Stimulated activated CD8-positive, alpha-beta memory T cell treated with anti-CD3 and anti-CD28 coated beads, Interleukin-4, amount 100 ng/mL, for 1 hour (primary cell): ENCODE measurements at places on chromosomes 7 and 10.

DNA sequence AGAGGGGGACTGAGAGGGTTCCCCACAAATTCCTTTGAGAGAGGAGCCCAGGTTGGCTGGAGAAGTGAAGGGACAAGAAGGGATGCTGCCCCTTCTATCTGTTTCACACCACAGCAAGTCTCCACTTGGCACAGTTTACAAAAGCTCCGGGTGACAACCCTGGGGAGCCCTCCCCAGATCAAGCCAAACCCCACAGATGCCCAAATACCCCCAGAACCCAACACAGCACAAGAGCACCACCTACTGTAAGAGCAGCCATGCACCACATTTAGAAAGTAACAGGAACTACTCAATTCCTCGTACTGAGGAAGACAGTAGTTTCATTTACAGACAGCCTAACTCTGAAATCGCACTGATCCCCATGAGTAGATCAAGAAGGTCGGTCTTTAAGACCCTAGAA, 67.8 kb upstream of the ATP6V0A4 start:
- no peak for DNase-seq

- DNase-seq = no peak
These were observed 65.0 kb upstream of the ADGRA1 start for GRCh38 chr10:133022776-133023100.

DNA sequence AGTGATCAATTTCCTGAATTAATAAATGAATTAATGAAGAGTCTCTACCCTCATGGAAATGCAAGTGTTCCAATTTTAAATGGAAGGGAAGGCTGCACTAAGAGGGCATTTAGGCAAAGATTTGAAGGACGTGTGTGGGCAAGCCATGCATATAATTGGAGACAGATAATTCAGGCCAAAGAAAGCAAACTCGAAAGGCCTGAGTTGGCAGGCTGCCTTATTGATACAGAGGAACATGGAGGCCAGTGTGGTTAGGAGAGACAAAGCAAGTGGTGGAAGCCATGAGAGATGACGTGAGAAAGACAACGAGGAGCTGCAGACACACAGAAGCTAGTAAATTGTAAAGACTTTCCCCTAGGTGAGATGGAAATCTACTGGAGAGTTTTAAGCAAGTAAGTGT, 15.4 kb upstream of the PCLO start:
- no peak for DNase-seq

DNA sequence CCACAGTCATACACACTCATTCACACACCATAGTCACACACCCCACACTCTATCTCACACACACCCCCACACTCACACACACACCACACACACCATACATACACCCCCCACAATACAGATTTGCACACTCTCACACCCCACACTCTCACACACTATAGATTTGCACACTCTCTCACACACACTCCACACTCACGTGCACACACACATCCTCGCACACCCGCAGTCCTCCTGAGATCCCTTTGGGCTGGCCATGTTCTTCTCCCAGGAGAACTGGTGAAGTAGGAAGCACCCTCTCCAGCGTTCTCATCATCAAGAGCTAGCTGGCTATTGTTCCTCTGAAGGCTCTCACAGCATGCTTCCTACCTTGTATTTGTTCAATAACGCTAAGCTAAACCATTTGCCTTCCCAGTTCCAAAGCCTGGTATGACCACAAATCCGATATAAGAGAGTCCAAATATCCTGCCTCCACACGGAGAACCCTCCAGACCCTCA, 86.2 kb downstream of the HECW1 start:
- no peak for DNase-seq

- no peak for DNase-seq
These were observed 129.1 kb upstream of the ITGB1 start for GRCh38 chr10:33087152-33087551.

DNA sequence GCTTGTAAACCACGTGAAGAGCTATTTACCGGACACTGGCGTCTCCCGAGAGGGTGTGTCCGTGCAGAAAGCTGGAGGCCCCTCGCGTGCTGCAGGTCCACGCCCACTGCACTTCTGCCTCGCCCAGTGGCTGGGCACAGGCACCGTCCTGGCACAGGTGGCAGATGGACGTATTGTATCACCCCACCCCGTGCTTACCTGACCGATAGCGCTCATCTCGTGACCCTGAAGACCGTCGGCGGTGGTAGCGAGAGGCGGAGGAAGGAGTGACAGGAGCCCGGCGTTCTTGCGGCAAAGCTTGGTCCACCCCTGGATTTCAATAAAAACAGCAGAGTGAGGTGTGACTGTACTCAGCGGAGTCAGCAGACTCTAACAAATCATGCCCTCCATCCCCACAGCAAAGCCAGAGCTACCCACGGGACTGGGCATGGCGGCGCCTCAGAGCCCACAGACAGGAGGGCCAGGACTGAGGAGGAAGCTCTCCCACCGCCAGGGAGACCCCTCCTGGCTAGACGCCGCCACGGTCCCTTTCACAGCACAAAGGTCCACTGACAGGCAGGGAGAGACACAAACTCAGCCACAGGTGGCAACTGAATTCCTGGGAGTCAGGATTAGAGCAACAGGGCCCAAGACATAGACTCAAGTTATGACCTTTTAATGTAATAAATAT, 217.1 kb downstream of the DIP2C start:
- no peak for DNase-seq

DNA sequence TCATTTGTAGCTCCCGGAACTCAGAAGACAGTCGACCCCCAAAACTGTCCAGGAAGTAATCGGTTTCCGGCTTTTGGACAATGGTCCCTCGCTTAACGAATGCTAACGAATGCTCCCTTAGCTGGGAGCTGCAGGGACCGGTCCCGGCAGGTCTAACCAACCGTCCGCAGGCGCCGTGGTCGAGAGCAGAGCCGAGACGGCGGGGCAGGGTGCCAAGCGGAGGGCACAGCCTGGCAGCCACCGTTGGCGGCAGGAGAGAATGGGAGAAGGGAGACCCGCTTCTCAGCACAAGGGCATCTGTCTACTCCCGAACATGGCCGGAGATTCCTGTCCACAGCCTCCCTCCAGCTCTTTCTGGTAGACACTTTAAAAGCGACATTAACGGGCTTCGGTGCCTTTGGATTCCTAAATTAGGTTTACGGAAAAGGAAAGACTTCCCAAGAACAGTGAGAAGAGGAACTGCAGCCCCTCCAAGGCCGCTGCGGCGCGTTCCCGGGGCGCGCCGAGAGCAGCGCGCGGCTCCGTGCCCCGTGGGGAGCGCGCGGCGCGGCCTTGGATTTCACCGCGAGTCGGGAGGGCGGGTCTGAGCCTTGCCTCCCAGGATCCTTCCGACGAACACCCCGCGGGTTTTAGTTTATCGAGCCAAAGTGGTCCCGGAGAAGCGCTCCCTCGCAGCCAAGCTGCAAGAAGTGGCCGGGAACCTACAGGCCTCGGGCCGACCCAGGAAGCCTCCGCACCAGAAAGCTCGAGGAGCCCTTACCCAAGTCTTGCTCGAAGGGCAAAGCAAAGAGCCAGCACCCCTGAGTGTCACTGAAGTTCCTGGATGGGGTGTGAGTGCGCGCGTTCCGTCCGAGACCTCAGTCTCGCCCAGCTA, 3.6 kb upstream of the TBX20 start:
- DNase-seq = no peak

DNA sequence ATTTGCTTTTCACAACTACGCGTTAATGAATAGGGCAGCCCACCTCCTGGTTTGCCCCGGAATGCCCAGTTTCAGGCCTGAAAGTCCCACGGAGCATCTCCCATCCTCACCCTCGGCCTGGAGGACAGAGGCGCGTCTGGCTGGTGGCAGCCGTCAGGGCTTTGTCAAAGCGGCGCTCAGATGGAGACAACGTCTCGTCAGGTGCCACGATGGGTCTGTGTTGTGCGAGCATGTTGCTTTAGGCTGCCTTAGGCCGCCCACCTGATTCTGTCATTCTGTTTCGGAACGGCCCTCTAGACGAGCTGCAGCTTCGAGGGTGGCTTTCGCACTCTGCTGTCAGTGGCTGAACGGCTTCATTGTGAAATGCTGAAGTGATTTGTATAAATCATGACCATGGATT, 39.4 kb upstream of the CFAP46 start:
- no peak for DNase-seq

GRCh38 chr7:141074162-141074991, 513 bp downstream of the TMEM178B start:
- no peak for DNase-seq

- DNase-seq = no peak
These were observed 31.4 kb upstream of the CDH23 start for GRCh38 chr10:71365366-71365765.

GRCh38 chr7:40694991-40695390, 560.2 kb downstream of the SUGCT start:
- DNase-seq = no peak

DNA sequence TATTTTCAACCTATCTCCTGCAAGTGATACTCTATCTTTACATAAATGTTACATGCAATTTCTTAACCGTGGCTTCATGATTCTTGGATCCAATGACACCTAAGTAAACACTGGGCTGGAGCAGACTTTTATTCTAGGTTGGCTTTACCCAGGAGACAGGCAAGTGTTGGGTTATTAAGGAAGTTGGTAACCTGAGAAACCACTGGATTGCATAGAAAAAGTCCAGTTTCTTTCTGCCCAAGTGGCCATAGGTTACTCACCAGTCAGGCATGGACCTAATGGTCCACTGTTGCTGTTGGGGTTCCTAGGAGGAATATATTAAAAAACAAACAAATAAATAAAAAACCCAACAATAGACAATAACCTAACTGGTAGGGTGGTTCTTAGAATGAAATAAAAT, 112.8 kb downstream of the SEMA3D start:
- no peak for DNase-seq

DNA sequence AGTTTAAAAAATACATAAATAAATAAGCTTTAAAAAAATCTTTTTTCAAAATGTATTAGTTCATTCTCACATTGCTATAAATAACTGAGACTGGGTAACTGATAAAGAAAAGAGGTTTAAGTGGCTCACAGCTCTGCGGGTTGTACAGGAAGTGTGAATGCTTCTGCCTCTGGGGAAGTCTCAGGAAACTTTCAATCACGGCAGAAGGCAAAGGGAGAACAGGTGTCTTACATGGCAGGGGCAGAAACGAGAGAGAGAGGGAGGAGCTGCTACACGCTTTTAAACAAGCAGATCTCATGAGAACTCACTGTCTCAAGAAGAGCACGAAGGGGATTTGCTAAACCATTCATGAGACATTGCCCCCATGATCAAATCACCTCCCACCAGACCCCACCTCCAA, 114.6 kb downstream of the DNAJC1 start:
- DNase-seq = no peak

GRCh38 chr10:126904516-126904817, 761 bp upstream of the DOCK1 start:
- no peak for DNase-seq

DNA sequence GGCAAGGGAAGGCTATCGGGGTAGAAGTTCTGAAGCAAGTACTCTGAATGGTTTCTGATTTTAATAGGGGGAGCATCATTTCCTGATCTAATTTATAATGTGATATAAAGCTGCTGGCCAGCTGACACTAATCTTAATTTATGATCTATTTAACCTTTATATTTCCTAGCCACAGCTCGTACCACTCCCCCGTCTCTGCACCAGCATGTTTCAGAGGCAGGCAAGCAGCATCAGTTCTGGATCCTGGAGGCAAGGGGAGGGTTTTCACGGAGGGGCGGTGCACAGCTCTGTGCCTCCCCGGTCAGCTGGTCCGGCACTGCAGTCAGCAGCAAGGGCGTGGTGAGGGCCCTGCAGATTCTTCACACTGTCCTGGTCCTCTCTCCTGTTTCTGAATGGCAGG, 30.0 kb downstream of the MGMT start:
- no peak for DNase-seq

DNA sequence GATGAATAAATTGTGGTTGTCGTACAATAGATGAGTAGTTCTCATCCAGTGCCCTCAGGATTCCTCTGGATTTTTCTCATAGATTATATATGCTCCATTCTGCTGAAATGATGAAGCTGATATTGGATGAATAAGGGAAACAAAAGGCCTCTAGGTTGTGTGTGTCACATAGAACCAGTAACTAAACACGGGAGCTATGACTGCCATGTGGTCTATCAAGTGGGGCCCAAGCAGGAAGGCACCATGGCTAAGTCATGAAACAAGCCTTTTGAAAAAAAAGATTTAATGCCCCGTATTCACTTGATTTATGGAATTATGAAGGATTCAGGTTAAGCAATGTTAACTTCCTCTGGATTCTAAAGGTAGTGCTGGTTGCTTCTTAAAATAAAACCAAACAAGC, 225.1 kb downstream of the TCF7L2 start:
- DNase-seq = no peak

- no peak for DNase-seq
These were observed 17.3 kb upstream of the SMNDC1 start for GRCh38 chr10:110321869-110322620.

- no peak for DNase-seq
These were observed 3.7 kb downstream of the PDK4 start for GRCh38 chr7:95592570-95592969.

DNA sequence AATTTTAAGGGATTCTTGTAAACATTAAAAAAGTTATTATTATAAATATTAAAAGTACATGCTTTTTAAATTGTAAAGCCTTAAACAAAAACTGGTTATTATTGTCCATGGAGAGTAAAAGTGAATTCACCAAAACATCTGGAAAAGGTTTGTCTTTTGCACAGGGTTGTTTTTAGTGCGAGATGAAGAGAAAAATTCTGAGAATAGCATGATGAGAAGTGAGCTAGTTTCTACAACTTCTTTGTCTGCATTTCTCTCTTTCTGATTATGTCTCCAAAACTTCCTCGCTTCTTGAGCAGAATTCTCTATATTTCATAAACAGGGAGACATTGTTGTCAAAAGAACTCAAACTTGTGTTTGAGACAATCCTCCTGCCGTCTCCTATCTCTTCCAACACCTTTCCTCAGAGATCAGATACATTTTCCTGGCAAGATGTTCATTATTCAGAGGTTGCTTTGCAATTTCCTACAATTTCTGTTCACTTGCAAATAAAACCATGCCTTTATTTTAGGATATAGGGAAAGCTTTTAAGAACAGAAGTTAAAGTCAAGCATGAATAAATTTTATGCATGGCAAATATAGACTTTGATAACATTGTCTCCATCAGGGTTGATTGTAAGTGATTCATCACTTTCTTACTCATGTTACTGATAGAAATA, 372.1 kb upstream of the NPVF start:
- no peak for DNase-seq

DNA sequence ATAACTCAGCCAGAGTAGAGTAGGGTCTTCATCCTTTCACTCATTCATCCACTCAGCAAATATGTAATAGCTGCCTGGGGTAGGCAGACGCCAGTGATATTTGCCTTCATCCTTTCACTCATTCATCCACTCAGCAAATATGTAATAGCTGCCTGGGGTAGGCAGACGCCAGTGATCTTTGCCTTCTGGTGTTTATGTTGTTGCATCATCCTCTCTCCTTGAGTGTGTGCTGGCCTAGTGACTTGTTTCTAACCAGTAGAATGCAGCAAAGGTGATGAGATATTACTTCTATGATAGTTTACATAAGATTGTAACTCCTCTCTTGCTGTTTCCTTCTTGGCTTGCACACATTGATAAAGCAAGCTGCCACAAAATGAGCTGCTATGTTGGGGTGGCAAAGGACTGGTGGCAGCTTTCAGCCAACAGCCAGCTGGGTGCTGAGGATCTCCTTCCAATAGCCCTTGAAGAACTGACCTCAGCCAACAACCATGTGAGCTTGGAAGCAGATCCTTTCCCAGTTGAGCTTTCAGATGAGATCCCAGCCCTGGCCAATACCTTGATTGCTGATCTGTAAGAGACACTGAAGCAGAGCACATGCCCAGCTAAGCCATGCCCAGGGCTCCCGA, 23.2 kb upstream of the MTPN start:
- DNase-seq = no peak
